ENCODE measurements at places on chromosomes 5 and 9. TPM values are rescaled to one million over a fixed set of nuclear protein-coding genes. Genes with fewer than 3 reads are reported as not detected.

Gene GRM6
- total RNA-seq: not detected

Gene NDUFAF2
- 75.5 TPM for total RNA-seq

Gene PCDHB14
- 0.08 TPM for total RNA-seq

Gene EPB41L4A
- total RNA-seq: 2.5 TPM

Gene SPAG8
- total RNA-seq: 0.35 TPM

Gene FAM151B
- 1.6 TPM for total RNA-seq

All from A549 treated with Hydrocortisone at 1 μM for 4 hours (cell line).